ENCODE measurements at places on chromosomes 11 and 22.

GRCh38 chr22:21943571-21944448 is 8.8 kb downstream of the PPM1F start:
- DNase-seq: peak; percentile 37

DNA sequence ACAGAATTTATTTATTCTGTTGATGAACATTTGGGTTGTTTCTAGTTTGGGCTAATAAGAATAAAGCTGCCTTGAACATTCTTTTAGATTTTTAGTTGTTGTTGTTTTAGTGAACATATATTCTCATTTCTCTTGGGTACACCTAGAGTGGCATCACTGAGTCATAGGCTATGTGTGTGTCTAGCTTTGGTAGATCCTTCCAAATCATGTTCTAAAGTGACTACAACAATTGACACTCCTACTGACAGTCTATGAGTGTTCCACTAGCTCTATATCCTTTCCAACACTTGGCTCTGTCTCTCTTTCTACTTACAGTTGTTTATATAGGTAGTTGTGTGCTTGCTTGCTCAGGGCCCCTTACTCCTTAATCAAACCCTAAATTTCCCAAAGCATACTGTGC is 346.0 kb upstream of the NCAM1 start:
- no peak for DNase-seq

- no peak for DNase-seq
These were observed 6.6 kb upstream of the PLAAT4 start for GRCh38 chr11:63530021-63530420.

DNA sequence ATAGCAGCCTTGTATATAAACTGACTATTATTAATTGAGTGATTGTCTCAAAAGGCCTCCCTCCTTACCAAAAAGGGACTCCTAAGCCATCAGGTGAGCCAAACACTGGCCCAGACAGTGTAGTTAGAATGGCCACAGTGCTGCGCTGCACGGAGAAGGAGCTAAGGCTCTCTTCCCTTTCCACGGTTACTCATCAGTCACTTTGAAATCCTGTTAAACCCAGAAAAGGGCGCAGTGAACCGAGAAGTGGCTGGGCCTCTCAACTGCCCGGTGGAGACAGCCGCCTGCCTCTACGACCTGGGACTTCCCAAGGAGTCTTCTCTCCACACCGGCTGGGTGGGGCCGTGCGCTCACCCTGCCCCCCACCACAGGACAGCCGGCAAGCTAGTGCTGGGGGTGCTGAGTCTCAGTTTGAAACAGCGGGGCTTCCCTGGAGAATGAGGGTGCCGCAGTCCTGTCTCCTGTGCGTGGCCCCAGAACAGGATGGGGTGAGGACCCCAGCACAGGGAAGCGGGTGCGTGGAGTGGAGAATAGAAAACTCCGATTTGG is 1.3 kb downstream of the MYH9 start:
- DNase-seq: no peak

GRCh38 chr22:31141551-31141950 is 1.2 kb upstream of the PLA2G3 start:
- no peak for DNase-seq

DNA sequence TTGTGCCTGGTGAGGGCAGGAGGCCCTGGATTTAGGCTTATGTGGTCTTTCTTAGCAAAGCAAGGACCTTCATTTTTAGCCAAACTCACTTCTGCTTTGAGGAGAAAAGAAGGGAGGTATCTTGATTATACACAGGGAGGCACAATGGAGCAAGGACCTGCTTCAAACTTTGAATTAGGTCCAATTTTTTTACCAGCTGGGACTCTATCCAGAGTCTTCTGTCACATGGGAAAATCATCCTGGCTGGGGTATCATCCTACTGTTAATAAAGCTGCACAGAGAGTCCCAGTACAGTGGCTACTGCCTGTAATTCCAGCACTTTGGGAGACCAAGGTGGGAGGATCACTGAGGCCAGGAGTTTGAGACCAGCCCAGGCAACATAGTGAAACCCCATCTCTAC is 87.8 kb downstream of the CWC15 start:
- DNase-seq: no peak

GRCh38 chr11:103610435-103610834 is 426.0 kb upstream of the DDI1 start:
- no peak for DNase-seq
